T-helper 1 cell treated with Interleukin-12 subunit alpha and Interleukin-12 subunit beta and Interleukin-4 antibody, amounts not matched to agents 30 ng/mL and 1 ng/mL, for 36 hours (primary cell): ENCODE measurements at places on chromosomes 6 and 20. TPM values are rescaled to one million over a fixed set of nuclear protein-coding genes. Genes with fewer than 3 reads are reported as not detected.

The SGK2 gene
- not detected in 2 replicates for total RNA-seq

The AFG1L gene
- 4.1 and 5.5 TPM in 2 replicates for total RNA-seq

The GPLD1 gene
- total RNA-seq = 0.34 and 0.59 TPM in 2 replicates

The BMP7 gene
- total RNA-seq = 0.80 TPM in 1 of 2 replicates, not detected in the other

The PCSK2 gene
- not detected in 2 replicates for total RNA-seq

The PRL gene
- total RNA-seq = not detected in 2 replicates

The FRK gene
- 0.02 TPM in 2 replicates for total RNA-seq

The CYP39A1 gene
- not detected in 2 replicates for total RNA-seq

The CCN2 gene
- total RNA-seq = not detected in 2 replicates

The EFCAB8 gene
- 0.73 and 0.96 TPM in 2 replicates for total RNA-seq

The GSTA2 gene
- total RNA-seq = not detected in 2 replicates

The AGPAT1 gene
- 45.0 and 46.4 TPM in 2 replicates for total RNA-seq

The TPD52L1 gene
- total RNA-seq = not detected in 2 replicates

The CTAGE9 gene
- not detected in 2 replicates for total RNA-seq

The ALDH5A1 gene
- total RNA-seq = 5.6 and 5.7 TPM in 2 replicates

The PI3 gene
- not detected in 2 replicates for total RNA-seq

The DAAM2 gene
- not detected in 2 replicates for total RNA-seq

The OR12D3 gene
- not detected in 2 replicates for total RNA-seq

The DEFB129 gene
- not detected in 2 replicates for total RNA-seq

The PGC gene
- not detected in 2 replicates for total RNA-seq

The LCA5 gene
- 0.10 TPM in 2 replicates for total RNA-seq

The CST2 gene
- total RNA-seq = not detected in 2 replicates
